ENCODE measurements at places on chromosomes 5 and 9. TPM values are rescaled to one million over a fixed set of nuclear protein-coding genes. Genes with fewer than 3 reads are reported as not detected.

CDKN2B-AS1 gene
- 9.5 TPM for total RNA-seq

NUTM2F gene
- total RNA-seq = not detected

RORB gene
- total RNA-seq = 5.6 TPM

MXD3 gene
- 9.1 TPM for total RNA-seq
